ENCODE measurements at places on chromosomes 4 and X.

- no peak for DNase-seq
Observed at GRCh38 chrX:17859609-17860178, 1.4 kb downstream of the RAI2 start.

GRCh38 chrX:137033774-137034507, at the start of gene GPR101:
Gene GPR101, minus strand, starts transcription at chrX:137033995. Its CDS starts 2,321 bp downstream, at chrX:137031674.
- no peak for DNase-seq

GRCh38 chr4:136925203-136925602, 607.1 kb downstream of the PCDH18 start:
- no peak for DNase-seq

DNA sequence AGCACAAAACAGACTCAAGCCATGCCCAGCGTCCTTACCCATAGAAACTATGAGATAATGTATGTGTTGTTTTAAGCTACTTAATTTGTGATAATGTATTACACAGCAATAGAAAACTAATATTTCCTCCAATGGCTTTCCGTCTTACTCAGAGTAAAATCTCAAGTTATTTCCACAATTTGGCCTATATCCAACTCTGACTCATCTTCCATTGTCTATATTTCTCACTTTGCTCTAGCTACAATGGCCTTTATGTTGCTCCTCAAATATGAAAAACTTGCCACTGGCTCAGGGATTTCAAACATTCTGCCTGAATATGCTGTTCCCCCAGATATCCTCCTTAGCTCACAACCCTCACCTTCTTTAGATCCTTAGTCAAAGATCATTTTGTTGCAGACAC, 31.6 kb downstream of the IQCM start:
- no peak for DNase-seq

GRCh38 chr4:25842229-25842845, 20.5 kb downstream of the SEL1L3 start:
- DNase-seq = no peak

- DNase-seq = no peak
Observed at GRCh38 chr4:8324640-8325239, 55.2 kb downstream of the HTRA3 start.
